Uterus (tissue), 4 donors: ENCODE measurements at places on chromosomes 3 and 15. TPM values are rescaled to one million over a fixed set of nuclear protein-coding genes. Genes with fewer than 3 reads are reported as not detected.

Gene ERC2
- total RNA-seq: 5.5 TPM

Gene CHRM5
- total RNA-seq: not detected

Gene CTDSPL2
- total RNA-seq: 195 TPM

Gene CCDC9B
- total RNA-seq: 5.9 TPM

Gene MORC1
- not detected for total RNA-seq

Gene ROBO2
- total RNA-seq: 0.26 TPM

Gene CNTN4
- total RNA-seq: 2.6 TPM

Gene STX19
- total RNA-seq: 1.5 TPM

Gene GMNC
- total RNA-seq: 0.64 TPM

Gene MAP6D1
- 1.0 TPM for total RNA-seq

Gene GP9
- 0.35 TPM for total RNA-seq

Gene SST
- 0.90 TPM for total RNA-seq

Gene DUOX1
- total RNA-seq: 0.26 TPM

Gene CCDC54
- total RNA-seq: not detected

Gene RPL39L
- 5.6 TPM for total RNA-seq

Gene RUBCN
- 17.1 TPM for total RNA-seq

Gene LOXL1
- total RNA-seq: 19.4 TPM

Gene MED12L
- 0.88 TPM for total RNA-seq

Gene TP53BP1
- 30.2 TPM for total RNA-seq

Gene ISLR2
- total RNA-seq: not detected

Gene GABPB1
- 21.2 TPM for total RNA-seq

Gene PCSK6
- total RNA-seq: 12.8 TPM

Gene SNTN
- total RNA-seq: not detected

Gene CPN2
- not detected for total RNA-seq

Gene NME9
- 1.3 TPM for total RNA-seq

Gene ADGRG7
- total RNA-seq: 0.70 TPM

Gene TRIM42
- total RNA-seq: not detected

Gene MAP1A
- 10.5 TPM for total RNA-seq

Gene THOC7
- total RNA-seq: 86.2 TPM

Gene IMPG2
- total RNA-seq: 2.6 TPM

Gene RASL12
- total RNA-seq: 85.3 TPM
